Activated naive CD4-positive, alpha-beta T cell (primary cell): ENCODE measurements at places on chromosomes 6 and 20.

GRCh38 chr20:38932457-38933120, 6.4 kb downstream of the FAM83D start:
- DNase-seq: no peak

- DNase-seq: no peak
Observed at GRCh38 chr6:32664827-32665362, 1.6 kb downstream of the HLA-DQB1 start.

DNA sequence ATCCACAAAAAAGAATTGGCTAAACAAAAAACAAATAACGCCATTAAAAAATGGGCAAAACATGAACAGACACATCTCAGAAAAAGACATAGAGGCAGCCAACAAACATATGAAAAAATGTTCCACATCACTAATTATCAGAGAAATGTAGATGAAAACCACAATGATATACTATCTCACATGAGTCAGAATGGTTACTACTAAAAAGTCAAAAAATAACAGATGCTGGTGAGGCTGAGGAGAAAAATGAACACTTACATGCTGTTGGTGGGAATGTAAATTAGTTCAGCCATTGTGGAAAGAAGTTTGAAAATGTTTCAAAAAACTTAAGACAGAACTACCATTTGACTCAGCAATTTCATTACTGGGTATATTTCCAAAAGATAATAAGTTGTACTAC, 430.1 kb upstream of the JAG1 start:
- no peak for DNase-seq

- no peak for DNase-seq
Observed at GRCh38 chr6:63597141-63598048, 25.1 kb downstream of the LOC128125822 start.

DNA sequence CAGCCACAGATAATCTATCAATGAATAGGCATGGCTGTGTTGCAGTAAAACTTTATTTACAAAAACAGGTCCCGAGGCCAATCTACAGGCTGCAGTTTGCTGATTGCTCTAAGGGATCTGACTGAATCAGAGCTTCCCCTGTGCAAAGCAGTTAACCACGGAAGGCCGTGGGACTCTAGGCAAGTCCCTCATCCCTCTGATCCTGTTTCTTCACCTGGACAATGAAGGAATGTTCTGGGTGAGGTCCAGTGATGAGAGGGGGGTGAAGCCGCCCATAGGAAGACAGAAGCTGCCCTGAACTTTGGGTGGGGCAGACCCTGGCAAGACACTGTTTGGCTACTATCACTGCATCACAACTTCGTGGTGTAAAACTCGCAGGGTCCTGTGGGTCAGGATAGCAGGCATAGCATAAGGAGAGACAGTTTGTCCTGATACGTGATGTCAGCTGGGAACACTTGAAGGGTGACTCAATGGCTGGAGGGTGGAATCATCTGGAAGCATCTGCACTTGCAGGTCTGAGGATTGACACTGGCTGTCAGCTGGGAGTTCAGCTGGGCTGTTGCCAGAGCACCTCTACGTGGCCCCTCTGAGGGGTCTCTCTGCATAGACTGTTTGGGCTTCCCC, 33.3 kb upstream of the TGM2 start:
- DNase-seq: no peak

GRCh38 chr6:23280437-23280836, 711.1 kb downstream of the HDGFL1 start:
- DNase-seq: no peak

- no peak for DNase-seq
Observed at GRCh38 chr6:133995296-133995695, 42.3 kb downstream of the TBPL1 start.

DNA sequence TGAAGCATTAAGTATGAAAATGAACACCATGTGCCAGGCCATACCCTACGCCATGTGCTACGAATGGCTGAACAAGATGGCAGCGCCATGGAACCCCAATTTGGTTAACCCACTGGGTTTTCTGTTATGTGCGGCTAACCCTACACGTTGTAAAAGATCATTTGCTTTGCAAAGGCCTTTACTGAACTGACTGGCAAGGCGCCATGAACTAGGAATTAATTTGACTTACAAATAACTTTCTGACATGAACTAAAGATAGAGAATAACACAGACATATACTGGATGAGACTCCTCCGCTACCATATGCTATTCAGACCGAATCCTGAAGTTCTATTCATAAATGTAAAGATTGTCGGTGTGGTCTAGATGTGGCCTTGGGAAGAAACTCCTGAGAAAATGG, 3.9 kb downstream of the CNKSR3 start:
- no peak for DNase-seq

GRCh38 chr6:17974570-17975368, 12.7 kb downstream of the KIF13A start:
- no peak for DNase-seq

- DNase-seq: no peak
Observed at GRCh38 chr6:45743028-45743615, 272.5 kb downstream of the CLIC5 start.

GRCh38 chr6:5112066-5112799, 27.1 kb downstream of the PPP1R3G start:
- no peak for DNase-seq

GRCh38 chr6:123316733-123317323, 319.9 kb downstream of the TRDN start:
- no peak for DNase-seq

GRCh38 chr6:35378261-35378660, 35.9 kb downstream of the PPARD start:
- DNase-seq: no peak

DNA sequence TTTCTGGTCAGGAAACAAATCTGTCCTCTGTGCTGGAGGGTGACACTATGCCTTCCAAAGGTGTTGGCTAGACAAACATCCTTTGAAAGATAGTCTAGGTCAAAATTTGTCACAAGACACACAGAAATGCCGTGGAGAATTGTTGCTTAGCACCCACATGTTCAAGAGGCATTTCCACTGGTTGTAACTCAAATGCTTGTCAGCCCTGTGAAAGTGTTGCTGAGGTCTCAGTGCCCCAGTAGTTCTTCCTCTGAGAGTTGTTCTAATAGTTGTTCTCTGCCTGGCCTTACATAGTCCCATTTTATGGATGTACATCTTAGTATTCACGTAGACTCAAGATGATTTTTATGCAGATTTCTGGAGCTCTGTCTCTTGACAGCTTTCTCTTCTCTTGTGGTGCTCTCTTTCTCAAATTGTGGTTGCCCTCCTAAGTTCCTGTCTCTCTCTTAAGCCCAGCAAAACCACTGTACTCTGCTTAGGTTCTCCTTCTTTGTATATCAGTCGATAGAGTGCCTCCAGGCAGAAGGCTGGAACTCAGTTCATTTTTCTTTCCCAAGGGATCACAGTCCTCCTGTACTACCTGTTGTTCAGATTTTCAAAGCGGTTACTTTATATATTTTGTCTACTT, 39.5 kb upstream of the REV3L start:
- DNase-seq: no peak

DNA sequence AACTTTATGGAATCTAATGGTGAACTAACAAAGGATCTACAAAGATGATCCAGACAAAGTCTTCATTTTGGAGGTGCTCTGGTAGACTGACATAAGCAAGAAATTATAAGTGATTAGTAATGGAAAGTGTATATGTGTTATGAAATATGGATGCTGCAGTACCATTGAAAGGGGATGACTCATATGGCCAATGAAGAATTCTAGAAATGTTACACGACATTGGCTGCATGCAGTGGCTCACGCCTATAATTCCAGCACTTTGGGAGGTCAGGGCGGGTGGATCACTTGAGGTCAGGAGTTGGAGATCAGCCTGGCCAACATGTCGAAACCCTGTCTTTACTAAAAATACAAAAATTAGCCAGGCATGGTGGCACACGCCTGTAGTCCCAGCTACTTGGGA, 23.5 kb downstream of the CFAP206 start:
- no peak for DNase-seq

- no peak for DNase-seq
Observed at GRCh38 chr6:143732536-143732935, 54.8 kb downstream of the PHACTR2 start.

GRCh38 chr20:32796981-32797451, 22.7 kb upstream of the MAPRE1 start:
- no peak for DNase-seq

DNA sequence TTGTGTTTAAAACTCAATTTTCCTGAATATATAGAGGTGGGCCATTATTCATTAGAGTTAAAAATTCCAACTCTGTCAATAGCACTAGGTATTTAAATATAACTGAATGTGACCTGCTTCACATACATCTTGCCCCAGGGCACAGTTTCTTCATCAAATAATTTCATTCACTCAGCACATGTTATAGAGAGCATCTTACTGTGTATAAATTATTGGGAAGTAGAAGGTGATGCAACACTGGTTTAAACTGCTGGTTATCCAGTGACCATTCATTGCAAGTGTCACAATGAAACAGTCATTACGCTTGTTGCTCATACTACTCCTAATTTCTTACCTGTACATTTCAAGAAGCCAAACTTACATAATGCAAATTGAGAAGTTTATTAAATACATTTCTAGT, 93.4 kb downstream of the KHDRBS2 start:
- DNase-seq: no peak

- DNase-seq: no peak
Observed at GRCh38 chr20:4099905-4100675, 84.7 kb upstream of the RNF24 start.

GRCh38 chr20:49914310-49915117, 815 bp downstream of the SPATA2 start:
- DNase-seq: no peak

DNA sequence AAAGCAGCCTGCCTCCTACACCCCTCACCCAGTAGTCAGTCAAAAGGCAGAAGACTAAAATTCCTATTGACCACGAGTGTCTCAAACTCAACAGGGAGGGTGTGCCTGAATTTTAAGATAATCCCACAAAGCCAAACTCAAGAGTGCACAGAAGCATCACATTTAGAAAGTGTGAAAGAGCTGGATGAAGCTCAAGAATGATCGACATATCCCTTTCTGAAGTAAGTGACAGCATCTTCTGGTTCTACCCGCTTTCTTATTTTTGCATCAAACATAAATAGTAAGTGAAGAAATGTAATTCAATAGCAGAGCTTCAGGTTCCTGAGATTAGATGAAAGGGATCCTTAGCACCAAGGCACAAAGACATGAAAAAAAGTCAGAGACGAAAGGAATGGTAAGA, 64.5 kb upstream of the BACH2 start:
- DNase-seq: no peak

- no peak for DNase-seq
Observed at GRCh38 chr6:5704708-5705107, 302.0 kb downstream of the NRN1 start.

DNA sequence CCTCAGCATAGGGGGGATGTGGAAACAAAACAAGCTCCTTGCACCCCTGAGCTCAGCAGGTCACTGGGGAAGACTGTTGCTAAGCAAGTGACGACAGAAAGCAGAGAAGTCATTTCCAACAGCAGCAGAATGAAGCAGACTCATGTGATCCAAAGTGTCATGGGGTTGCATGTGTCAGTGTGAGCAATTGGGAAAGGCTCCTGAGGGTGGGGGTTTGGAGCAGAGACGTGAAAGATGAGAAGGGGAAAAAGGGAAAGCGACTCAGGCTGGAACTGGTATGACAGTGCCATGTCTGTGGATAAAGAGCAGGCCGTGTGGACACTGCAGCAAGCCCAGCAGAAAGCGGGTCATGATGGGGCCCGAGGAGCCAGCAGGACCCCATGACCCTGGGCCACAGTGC, 363.9 kb downstream of the PREX1 start:
- DNase-seq: no peak

- DNase-seq: no peak
Observed at GRCh38 chr6:121157906-121158305, 176.4 kb downstream of the TBC1D32 start.

DNA sequence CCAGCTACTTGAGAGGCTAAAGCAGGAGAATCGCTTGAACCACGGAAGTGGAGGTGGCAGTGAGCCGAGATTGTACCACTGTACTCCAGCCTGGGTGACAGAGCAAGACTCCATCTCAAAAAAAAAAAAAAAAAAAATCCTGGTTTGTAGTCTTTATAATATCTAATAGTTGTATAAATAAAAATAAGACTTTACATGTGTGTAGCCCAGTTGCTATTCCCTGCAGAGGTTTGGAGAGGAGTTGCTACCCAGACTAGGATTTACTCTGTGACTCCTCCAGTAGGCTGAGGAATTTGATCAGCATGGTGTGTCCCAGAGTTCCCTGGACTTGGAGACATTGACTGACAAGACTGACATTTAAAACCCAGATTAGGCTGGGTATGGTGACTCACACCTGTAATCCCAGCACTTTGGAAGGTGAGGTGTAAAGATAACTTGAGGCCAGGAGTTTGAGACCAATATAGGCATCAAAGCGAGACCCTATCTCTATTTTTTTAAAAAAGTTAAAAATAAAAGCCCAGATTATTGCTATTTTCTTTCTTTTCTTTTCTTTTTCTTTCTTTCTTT, 10.2 kb downstream of the CHMP4B start:
- no peak for DNase-seq

DNA sequence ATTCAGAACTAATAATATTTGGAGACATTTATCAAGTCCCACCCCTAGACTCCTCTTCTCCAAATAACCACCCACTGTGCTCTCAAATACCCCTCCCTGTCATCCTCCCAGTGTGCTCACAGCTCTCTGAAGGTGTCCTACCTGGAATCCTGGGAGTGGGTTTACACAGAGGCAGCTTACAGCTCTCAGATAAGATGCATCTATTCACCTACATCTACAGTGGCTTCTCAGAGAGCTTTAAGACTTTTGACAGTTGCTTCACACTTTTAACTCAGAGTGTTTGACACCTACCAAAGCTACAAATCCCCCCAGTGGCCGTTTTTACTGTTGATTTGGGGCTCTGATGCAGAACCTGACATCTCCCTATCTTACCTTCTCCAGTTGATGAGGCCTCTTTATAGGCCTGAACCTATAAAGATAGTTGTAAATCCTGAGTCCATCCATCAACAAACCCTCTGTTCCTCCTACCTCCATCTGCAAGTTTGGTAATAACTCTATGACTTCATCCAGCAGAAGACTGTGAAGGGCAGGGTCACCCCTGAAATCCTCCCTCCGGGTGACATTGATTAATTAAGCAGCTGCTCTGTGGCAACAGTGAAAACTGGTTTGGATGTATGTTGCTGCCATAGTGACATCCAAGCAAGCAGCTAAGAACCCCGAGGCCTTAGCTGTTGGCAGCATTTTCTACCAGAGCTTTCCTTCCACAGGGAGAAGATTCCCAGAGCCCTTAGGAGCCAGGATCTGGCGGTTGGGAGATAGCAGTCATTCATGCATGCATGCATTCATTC, 226.1 kb upstream of the RREB1 start:
- DNase-seq: no peak
